CD8-positive, alpha-beta T cell (primary cell): ENCODE measurements at places on chromosomes 11 and 22. TPM values are rescaled to one million over a fixed set of nuclear protein-coding genes. Genes with fewer than 3 reads are reported as not detected.

- no peak for DNase-seq
These were observed 12.5 kb upstream of the GRIK4 start for GRCh38 chr11:120499088-120499487.

GRCh38 chr22:30250039-30250565 lies 3.5 kb upstream of the LIF start:
- no peak for DNase-seq

DNA sequence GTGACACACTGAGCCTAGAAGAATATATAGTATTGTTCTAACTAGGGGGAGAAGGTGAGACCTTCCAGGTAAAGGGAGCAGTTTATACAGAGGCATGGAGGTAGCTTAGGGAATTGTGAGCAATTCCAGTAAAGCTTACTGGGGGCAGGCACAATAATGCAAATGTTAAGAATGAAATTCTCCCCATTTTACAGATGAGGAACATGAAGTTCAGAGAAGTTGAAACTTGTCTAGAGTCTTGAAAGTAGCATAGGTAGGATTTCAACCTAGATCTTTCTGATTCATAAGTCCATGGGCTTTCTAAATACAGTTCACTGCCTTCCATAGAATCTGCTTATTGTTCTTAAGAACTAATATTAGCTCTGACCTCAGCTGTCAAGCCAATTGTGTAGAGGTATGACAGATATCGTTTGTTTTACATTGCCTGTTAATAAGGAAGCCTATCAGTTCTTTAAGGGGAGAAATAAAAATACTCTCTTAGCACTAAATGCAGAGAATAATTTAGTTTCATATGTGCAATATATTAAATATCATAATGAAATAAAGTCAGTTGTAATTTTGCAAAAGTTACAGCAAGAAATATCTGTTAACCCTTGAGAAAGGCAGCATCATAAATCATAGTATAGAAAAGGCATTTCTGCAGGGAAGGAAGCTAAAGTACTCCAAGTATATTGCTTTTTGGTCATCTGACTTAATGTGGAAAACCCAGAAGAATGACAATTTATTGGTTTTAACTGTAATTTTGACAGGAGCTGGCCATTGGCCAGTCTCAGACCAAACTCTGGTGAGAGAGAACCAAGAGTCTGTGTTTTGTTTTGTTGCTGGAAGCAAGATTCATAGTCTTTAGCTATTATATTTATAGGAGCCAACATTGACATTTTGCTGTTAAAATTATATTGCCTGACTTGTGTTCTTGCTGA lies 181.8 kb downstream of the UVRAG start:
- DNase-seq: no peak

DNA sequence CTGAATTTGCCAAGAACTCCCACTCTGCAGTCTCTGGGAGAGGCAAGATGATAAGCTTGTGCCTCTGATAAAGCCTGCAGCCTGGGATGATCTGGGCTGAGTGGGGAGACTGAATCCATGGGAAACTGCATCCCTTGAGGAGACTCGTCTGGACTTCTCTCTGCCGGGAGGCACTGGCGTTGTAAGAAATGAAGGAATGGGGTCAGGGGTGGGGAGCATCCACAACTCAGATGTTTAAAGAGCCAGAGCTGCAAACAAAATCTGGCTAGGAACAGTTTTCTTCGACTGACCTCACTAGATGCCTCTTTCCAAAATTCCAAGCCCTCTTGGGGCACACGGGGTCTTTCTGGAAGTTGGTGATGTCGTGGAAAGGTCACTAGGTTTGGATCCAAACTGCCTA lies 64.4 kb downstream of the SPON1 start:
- DNase-seq: no peak

DNA sequence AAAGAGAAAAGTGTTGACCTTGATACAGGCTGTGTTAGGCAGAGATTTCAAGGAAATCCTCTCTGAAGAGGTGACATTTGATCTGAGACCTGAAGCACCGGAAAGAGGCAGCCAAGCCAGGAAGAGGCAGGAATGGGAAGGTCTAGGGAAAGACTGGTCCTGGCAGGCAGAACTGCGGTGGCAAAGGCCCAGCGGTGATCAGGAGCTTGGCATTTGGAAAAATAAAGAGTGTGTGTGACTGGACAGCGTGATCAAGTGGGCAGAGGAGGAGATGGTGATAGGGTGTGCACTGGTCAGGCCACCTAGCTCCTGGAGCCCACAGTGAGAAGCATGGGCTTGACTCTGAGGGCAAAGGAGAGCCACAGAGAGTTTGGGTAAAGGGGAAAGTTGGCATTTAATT lies 27.2 kb upstream of the GAB4 start:
- no peak for DNase-seq

- no peak for DNase-seq
These were observed 2.2 kb upstream of the RPS6KA4 start for GRCh38 chr11:64356498-64357411.

DNA sequence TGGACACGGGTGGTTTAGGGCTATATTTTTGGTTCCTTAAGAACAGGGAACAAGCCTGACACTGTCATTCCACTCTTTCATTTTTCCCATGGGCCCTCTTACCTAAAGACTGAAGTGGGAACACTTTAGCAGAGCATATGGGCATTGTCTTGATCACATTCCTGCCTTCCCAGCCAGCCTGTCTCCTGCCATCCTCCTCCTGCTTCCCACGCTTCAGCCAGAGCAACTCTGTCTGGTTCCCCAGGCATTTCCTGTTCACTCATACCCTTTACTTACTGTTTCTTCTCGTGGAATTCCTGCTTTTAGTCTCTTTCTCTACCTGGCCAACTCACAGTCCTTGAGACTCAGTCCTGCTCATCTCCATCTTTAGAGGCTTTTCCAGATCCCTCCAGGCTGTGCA lies 22.8 kb downstream of the MRPL16 start:
- DNase-seq: no peak

- no peak for DNase-seq
These were observed 10.5 kb downstream of the NUMA1 start for GRCh38 chr11:72069787-72070251.

- DNase-seq: no peak
These were observed 15.3 kb downstream of the TMPRSS13 start for GRCh38 chr11:117913736-117914397.

GRCh38 chr22:32985899-32986765 lies 72.0 kb downstream of the SYN3 start:
- DNase-seq: no peak

GRCh38 chr11:72226701-72227100 lies 2.1 kb downstream of the INPPL1 start:
- no peak for DNase-seq

GRCh38 chr11:75351541-75351790 lies at the start of gene ARRB1:
Gene ARRB1 (minus strand): TSS chr11:75351661. CDS start chr11:75351607, 54 bp downstream.
- DNase-seq: no peak

DNA sequence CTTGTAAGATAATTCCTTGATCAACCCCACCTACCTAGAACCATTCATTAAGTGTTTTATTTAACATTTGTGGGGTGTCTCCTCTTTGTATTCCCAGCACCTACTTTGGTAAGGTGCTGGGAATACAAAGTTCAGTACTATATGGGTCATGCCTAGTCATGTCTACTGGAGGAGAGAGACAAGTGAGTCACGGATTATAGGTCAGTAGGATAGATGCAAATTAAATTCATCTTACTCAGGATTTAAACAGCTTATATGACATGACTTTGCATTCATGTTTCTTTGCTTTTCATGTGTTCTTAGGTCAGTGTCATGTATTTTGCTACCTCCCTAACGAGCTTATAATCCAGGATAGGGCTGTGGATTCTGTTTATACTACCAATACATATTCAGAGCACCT lies 3.4 kb upstream of the FADS1 start:
- DNase-seq: no peak

DNA sequence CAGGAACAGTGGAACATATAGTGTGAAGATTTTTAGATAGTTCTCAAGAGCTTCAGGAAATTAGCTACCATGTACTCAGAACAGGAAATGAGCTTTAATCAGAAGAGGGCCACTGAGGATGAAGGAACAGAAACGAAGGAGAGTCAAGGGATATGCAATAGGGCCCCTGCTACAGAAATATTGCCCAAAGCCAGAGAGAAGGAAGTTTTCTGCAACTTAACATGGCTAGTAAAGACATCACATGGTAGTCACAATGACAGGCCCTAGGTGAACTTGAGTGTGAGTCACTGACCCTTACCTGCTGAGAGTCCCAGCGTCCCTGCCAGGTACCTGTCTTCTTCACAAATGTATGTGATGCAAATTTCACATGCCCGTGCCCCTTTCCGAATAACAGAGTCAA lies 25.2 kb upstream of the CARD16 start:
- DNase-seq: no peak

DNA sequence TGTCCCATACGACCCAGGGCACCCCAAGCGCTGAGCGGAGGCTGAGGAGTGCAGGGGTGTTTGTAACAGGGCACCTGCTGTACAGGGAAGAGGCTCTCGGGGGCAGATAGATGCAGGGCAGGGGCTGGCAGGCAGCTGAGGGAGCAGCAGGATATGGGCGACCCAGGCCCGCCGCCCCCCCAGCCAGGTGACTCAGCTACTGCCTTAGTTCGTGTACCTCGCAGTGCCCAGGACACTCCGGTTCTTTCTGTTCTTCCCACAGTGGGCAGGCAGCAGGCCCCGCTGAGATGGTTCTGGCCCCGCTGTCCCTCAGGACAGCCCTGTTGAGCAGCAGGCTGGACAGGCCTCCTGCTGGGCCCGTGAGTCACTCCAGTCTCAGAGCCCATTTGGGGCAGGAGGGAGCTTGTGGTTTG lies 16.2 kb downstream of the PHLDA2 start:
- no peak for DNase-seq

GRCh38 chr22:37953062-37953436 lies 352 bp downstream of the C22orf23 start:
- DNase-seq: no peak

GRCh38 chr11:110912437-110912836 lies 200.2 kb upstream of the ARHGAP20 start:
- DNase-seq: no peak

DNA sequence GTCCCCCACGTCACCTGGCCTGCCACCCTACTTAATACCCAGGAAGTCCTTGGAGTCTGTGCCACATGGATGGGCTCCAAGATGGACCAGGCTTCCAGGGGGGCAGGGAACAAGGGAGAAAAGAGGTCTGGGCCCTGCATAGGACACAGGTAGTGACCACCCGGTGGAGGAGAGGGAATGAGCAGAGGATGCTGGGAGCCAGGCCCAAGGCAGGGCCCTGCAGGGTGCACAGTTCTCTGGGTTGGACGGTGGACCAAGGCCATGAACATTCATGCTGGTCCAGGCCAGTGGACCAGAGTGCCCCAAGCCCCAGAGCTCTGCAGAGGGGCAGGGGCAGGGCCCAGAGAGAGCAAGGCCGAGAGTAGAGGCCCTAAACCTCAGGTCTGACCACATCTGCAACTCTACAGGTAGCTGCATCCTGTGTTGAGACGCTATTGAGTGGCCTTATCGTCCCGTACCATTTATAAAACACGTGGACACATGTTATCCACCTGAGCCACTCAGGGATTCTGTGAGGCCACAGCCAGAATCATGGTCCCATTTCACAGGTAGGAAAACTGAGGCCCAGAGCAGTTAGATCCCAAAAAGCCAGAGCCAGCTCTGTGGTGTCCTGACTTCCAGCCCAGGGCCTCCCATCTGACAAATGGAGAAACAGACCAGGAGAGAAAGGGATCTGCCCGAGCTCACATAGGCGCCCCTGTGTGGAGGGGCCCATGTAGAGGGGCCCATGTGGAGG lies 46.4 kb downstream of the IGLL5 start:
- DNase-seq: no peak

- DNase-seq: no peak
These were observed 178.7 kb upstream of the POU2AF2 start for GRCh38 chr11:111066846-111067245.

- peak; percentile 33 for DNase-seq
These were observed 33.4 kb upstream of the PTPRJ start for GRCh38 chr11:47946682-47947559.

DNA sequence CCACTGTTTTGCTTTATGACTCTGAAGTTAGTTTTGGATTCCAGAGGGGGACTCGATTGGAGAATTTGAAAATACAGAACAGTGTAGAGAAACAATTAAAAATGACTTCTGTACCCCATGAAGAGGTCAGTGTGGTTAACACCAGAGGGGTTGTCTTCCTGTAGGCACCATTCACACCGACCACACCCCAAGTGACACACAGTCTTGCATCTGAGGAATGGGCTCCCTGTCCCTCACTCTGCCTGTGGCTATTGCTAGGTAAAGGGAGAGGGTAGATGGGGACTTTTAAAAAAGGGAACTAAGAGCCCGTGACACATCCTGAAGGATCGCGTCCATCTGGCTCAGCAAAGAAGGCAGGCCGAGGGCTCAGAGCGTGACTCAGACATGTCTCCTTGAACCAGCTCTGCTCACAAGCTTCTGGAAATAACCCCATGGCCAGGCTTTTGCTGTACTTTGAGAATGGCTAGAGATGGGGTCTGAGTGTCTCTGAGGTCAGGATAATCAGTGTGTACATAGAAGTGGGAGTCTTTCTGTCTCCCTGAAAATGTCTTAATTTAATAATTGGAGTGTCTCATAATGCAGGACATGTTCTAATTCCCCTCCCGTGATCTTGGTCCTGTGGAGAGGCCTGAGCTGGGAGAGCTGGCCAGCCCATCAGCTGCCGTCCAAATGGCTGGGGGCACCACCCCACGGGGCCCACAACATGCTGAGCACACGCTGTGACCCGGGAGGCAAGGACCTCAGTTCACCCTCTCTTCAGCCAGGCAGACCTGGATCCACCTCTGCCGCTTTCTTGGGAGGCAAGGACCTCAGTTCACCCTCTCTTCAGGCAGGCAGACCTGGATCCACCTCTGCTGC lies 39.3 kb downstream of the SGSM1 start:
- no peak for DNase-seq

DNA sequence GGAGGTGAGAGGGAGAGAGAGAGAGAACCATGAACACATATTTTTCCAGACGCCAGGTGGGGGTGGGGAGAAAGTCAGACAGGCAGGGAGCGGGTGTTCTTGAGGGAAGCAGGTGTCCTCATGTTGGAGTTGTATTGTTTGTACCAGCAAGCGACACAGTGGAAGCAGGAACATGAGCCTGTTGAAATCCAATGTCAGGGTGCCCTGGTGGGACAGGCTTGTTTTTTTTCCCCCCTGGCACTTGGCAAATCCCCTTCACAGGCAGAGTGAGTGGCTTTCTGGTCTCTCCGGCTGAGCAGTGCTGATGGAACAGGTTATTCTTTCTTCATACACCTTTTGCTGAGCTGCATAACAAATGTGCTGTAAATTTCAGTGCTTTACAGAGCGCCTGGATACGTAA lies 125.6 kb downstream of the GRIK4 start:
- DNase-seq: no peak

The SYT12 gene
- total RNA-seq: not detected

The CHID1 gene
- 18.1 TPM for total RNA-seq

The KCNJ11 gene
- 0.73 TPM for total RNA-seq

The IGSF9B gene
- total RNA-seq: 11.6 TPM

The FOLR2 gene
- total RNA-seq: not detected

The TNNI2 gene
- total RNA-seq: not detected

The BIK gene
- 6.1 TPM for total RNA-seq

The NAALAD2 gene
- total RNA-seq: not detected

The IFITM10 gene
- 1.1 TPM for total RNA-seq

The TEX54 gene
- total RNA-seq: not detected

The H19 gene
- total RNA-seq: not detected

The POU2AF2 gene
- not detected for total RNA-seq
